Activated T-helper 9 cell treated with anti-CD3 and anti-CD28 coated beads, Interleukin-2, amount 50 U/mL, for 16 hours (primary cell): ENCODE measurements at places on chromosomes 3 and 15.

DNA sequence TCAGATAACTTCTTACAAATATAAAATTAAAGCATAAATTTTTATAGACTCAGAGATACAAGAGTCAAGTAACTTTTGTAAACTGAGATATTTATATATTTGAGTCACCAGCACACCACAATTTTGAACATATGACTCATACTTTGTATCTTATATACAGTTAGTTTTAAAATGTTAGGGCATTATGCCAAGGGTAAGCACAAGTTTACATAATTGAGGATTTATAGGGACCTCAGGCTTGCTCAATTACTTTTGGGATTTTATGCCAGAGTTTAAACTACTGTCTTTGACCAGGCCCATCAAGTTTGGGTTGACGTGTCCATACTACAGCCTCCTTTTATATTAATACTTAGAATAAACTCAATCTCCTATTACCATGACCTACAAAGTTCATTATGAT is 7.4 kb upstream of the FGF7 start:
- no peak for DNase-seq

- no peak for DNase-seq
These were observed 367.9 kb upstream of the PROK2 start for GRCh38 chr3:72152551-72153476.

DNA sequence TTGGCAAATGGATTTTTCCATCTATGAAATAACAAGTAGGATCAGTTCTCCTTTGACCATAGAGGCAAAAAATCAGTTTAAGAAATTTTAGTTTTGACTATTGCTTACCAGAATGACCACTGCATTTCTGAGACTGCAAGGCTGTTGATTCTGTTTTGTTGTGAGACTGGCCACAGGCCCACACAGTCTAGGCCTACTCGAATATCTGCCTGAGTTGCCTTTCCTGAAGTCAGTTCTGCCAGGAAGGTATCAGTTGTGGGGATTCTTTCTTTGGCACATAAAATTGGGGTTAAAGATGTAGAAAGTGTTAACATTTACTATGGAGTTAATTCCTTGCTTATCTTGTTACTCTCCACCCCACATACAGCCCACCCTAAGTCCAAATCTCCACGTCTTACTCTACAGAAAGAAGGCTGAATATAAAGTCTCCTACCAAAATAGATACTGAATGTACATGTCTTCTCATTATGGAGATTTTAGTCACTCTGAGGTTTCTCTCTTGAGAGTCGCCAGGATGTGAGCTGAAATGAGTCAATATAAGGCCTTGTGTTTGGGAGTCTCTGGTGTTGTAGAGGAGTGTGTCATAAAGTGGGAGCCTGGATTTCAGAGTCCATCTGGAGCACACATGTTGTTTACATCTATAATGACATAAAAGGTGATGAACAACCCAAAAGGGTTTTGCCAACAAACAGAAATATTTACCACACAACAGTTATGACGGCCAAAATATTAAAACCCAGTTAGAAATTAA is 45.0 kb upstream of the WWTR1 start:
- DNase-seq, result no peak

DNA sequence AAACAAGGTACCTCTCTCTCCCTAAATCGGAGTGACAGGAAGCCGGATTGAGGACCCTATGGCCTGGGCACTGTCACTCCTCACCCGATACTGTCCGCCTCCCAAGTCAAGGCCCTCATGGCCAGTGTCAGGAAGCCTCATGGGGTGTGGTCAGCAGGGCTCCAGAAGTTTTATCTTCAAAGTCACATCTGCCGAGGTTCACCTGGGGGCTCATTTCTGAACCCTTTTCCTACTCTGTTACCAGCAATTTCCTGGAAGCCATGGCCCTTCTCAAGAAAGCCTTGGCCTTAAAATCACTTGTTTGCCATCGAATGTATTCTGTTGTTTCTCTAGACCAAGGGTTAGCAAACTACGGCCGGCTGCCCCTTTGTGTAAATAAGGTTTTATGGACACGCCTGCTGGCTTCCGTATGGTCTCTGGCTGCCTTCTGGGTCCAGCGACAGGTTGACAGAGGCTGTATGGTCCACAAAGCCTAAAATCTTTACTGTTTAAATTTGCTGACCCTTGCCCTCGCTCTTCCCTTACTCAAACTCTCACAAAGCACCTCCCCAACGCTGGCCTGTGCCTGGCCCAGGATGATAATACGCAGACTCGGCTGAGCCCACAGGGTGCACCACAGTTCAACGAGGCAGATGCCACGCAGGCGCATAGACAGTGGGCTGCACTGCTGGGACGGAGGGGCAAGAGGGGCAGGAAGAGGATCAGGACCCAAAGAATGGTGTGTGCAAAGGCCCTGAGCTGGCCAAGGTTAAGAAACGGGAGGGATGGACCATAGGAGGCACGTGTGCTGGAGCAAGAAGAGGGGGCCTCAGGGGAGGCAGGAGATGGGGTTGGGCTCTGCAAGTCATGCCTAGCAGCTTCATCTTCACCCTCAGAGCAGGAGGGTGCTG is 24.7 kb upstream of the DUSP7 start:
- no peak for DNase-seq

DNA sequence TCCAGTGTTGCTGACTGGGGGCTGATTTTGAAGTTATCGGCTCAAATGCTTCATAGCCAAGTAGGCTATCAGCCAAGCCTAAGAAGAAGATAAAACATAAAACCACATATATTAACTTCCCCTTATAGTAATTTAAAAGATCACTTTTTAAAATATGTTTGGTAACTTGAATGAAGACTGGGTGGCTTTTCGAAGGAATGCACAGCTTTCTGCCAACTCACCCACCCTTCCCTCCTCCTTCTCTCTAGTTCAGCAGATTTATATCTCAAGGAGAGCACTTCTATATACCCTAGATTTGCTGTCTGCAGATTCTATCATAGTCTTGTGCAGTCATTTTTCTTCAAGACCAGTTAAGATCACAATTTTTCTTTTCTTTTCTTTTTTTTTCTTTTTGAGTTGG is 189.4 kb upstream of the CHRM5 start:
- DNase-seq, result no peak

DNA sequence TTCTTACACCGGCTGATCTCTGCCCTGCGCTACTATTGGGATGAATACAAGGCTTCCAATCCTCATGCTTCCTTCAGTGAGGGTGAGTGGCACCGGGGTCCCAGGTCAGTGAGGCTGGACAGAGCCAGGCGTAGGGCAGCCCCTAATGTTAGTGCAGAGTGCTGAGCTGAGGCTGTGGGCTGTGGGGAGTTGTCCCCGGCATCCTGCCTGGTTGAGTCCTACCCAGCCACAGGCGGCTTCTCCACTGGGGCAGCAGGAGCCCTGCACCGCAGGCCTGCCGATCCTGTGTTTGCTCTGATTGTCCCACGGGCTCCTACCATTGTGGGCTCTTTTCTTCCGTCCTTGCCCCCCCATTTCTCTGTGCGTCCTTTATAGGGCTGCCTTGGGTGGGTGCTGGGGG is 13.3 kb downstream of the RNF123 start:
- DNase-seq, result no peak

DNA sequence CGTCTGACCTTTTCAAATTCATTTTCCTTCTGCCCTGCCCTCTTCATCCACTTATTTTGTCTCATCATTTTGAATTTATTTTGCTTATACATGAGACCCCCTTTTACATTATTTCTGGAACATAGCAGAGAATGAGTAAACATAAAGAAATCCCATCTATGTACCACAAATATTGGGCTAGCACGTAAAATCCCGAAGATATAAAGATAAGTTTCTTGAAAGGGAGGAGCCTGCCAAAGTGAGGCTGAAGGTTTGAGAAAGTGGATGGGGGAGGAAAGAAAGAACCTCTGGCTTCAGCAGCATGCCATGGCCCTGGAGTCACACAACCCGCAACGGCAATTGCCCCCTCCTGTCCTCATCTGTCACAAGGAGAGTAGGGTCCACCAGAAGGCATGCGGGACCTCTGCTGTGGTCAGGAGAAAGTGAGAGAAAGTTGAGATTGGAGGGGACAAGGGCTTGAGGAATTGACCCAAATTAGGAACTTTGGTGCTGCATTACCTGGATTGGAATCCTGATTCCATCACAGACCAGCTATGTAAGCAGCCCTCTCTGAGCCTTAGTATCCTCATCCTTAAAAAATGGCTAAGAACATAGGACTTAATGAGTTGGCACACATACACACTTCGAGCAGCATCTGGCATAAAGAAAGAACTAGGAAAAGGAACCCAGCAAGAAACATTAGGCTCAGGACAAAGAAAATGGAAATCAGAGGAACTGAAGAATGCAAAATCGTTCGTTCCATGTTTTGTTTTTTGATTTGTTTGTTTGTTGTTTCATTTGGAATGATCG is 53.7 kb upstream of the GYG1 start:
- DNase-seq, result no peak

DNA sequence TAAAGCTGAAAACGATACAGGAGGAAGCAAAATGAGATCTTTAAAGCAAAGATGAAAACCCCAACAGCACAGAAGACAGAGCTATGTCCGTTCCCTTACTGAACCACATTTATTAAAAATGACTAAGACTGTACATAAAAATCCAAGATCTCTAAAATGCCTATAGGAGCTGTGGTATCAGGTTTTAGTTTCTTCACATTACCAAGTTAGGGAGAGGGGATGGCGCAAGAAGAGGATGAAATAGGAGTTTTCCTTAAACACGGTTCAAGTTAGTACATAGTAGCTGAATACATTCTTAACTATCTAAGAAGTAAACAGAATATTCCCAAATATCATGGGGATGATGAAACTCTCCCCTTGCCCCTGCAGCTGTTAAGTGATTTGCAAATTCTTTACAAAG is 6.3 kb downstream of the EOMES start:
- DNase-seq, result no peak

DNA sequence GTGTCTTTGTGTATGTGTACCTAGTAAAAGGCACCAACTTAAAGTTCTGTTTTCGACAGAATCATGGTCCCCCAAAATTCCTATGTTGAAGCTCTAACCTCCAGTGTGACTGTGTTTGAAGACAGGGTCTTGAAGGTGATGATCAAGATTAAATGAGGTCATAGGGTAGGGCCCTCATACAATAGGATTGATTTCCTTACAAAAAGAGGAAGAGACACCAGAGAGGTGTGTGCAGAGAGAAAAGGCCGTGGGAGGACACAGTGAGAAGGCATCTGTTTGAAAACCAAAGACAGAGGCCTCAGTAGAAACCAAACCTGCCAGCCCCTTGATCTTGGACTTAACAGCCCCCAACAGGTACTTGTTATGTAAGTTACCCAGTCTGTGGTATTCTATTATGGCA is 52.0 kb upstream of the CORO2B start:
- no peak for DNase-seq

- DNase-seq, result no peak
These were observed 474.9 kb downstream of the ROBO2 start for GRCh38 chr3:77514766-77515165.

DNA sequence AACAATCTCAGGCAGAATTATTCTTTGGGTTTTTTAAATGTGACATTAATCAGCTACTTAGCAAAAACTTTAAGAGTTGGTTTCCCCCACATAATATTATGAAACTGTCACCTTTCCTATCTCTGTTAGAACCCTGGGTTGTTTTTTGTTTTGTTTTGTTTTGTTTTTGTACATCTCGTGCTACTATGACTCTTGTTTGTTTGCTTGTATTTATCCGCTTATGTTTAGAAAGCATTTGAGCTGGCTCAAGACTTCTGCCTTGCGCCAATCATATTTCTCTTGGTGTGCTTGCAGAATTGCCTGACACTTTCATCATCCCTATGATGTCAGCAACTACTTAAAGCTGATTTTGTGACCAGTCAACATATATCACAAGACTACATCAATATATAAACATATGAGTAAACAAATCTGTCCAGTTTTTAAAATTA is 116.9 kb downstream of the DCLK3 start:
- no peak for DNase-seq

DNA sequence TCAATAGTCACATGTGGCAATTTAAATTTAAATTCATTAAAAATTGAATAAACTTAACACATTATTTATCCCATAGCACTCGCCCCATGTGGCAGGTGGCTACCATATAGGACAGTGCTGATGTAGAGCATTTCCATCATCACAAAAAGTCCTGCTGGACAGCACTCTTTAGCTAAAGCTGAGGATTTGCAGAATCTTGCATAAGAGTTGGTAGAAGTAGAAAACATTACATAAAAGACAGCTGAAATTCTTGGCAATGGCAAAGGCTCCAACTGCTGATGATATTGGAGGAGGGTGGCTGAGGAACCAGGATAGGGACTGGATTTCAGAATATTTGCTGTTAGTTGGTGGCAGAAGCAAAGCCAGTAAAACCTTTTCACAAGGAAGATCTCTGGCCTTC is 230.7 kb upstream of the SATB1 start:
- DNase-seq, result no peak

GRCh38 chr15:27864086-27864485 is 235.0 kb downstream of the OCA2 start:
- no peak for DNase-seq

GRCh38 chr15:92033314-92033713 is 179.8 kb downstream of the SLCO3A1 start:
- DNase-seq, result no peak

- no peak for DNase-seq
These were observed 29.7 kb downstream of the HACD3 start for GRCh38 chr15:65559941-65560340.

GRCh38 chr15:40011303-40011702 is 27.7 kb downstream of the SRP14 start:
- no peak for DNase-seq

DNA sequence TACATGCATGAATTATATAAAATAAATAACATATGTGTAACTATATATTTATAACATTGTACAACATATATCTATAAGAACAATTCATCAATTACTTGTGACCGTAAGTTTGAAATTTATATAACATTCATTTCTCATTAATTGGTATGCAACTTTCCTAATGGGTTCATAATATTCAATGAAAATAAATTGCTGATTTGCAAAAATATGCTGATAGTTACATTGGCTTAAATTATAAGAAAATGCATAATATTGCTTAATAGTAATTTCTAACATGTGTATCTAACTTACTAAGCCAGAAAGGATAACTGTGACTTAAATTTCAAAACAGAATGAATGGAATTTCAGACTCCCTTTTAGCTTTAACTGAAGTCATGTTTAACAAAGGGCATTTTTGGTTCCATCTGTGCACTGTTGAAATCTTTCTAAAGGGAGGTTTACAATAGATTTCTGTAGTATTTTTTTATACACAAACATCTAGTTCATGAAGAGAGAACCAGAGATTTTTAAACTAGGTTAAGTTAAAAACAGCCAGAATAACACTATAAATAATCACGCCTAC is 310.9 kb downstream of the TBC1D5 start:
- no peak for DNase-seq

DNA sequence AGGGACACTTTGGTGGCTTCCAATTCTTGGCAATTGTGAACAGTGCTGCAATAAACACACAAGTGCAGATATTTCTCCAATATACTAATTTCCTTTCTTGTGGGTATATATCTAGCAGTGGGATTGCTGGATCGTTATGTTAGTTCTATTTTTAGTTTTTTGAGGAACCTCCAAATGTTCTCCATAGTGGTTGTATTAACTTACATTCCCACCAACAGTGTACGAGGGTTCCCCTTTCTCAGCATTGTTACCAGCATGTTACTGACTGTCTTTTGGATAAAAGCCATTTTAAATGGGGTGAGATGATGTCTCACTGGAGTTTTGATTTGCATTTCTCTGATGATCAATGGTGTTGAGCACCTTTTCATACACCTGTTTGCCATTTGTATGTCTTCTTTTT is 92.8 kb downstream of the DAPK2 start:
- DNase-seq, result no peak

- no peak for DNase-seq
These were observed 32.0 kb downstream of the PPP1R2 start for GRCh38 chr3:195511136-195511535.
